ENCODE measurements at places on chromosomes 12 and 14.

- DNase-seq, result no peak
Measured at GRCh38 chr14:98999901-99000300, 272.1 kb downstream of the BCL11B start.

DNA sequence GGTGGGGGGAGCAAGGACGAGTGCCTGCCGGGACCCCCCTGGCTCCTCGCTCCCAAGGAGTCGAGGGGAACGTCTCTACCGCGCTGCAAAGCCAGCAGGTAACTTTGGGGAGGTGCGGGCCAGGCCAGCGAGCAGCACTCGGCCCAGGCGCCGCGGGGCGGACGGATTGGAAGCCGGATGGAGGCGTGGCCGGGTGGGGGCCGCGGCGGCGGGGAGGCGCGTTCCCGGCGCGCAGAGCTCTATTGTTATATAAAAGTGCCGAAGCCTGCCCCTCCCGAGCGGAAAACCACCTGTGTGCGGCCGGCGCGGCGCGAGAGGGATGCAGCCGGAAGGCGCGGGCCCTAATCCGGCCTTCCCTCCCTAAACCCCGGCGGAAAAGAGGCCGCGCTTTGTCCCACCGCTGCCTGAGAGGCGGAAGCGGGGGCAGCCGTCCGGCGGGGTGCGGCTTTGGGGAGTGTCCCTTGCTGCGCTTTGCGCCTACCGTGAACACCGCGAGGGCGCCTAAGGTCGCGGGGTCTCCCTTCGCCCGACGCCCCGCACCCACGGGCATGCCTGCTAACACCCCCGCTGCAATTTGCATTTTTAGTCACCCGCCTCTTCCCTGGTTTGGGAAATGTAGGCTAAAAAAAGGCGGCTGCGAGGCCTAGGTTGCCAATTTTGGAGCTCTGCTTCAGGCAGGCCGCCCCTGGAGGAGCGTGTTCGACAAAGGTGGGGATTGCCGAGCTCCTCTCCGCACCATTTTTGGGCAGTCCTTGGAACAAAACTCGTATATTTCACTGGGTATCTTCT, 1.7 kb upstream of the DUSP6 start:
- peak; percentile 59 for DNase-seq

GRCh38 chr14:77066578-77067172, 31.4 kb upstream of the CIPC start:
- no peak for DNase-seq

- DNase-seq, result no peak
Measured at GRCh38 chr12:94245631-94246383, 97.4 kb downstream of the PLXNC1 start.

DNA sequence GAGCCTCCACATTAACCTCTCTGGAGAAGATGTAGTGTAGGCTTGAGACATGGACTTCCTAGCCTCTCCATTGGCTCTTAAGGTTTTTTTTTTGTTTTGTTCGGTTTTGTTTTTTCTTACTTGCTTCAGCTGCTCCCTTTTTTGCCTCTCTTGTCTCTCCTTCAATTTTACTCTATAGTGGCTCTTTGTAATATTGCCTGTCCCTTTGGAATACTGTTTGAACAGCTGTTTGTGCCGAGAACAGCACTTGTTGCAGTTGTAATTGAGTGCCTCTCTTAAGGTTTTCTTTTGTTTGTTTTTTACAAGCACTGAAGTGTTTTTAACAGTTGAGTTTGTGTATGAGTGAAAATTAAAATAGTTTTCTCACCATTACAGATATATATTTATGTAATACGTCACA, 567.7 kb downstream of the LRFN5 start:
- no peak for DNase-seq

DNA sequence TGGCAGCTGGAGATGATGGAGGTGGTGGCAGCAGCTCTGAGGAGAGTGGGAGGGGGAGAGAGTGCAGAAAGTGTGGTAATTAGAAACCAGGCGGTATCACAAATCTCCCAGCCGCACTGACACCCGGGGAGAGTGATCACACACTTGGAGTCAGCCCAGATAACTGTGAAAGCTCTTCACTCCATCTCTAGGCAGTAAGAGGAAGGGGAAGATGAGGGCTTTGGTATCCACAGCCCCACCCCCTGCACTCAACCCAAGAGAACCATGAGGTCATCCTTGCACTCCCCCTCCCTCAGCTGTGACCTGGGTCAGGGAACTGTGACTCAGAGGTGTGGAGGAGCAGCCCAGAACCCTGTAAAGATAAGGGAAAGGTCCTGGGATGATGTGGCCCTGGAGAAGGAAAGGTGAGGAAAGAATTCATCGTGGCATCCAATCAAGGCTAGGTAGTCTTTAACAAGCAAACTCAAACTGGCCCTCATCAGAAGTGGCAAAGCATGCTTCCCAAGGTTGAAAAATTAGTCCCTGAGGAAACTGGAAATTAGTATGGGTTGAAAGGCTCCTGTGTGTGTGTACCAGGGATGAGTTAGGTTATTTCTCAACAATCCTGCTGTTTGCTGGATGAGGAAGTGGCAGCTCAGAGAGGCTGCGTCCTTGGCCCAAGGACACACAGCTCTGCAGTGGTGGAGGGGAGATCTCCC, 111.0 kb upstream of the LHX5 start:
- DNase-seq, result no peak

DNA sequence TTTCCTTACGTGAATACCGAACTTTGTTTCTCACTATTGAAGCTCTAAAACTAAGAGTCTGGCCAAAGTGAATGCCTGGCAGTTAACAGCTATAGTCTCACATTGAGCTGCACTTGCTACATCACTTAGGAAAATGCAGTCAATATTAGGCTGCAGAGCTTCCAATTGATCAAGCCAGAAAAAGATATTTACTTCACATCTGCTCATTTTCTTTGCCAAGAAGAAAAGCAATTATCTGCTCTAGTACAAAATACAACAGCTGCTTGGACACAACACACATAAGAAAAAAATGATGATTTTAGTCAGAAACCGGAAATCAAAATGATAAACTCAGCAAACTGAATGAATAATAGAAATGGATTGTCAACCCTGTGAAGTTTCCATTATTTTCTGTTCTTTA, 45.4 kb downstream of the TMTC1 start:
- DNase-seq, result no peak

GRCh38 chr12:53478865-53479264, 20.4 kb downstream of the MAP3K12 start:
- no peak for DNase-seq

GRCh38 chr12:64009321-64010068, 165.0 kb downstream of the SRGAP1 start:
- DNase-seq, result no peak
